Activated CD8-positive, alpha-beta memory T cell treated with anti-CD3 and anti-CD28 coated beads for 24 hours (primary cell): ENCODE measurements at places on chromosomes 5 and 9.
A peak's percentile ranks its signal among the peaks of the same experiment; 100 is the strongest.

GRCh38 chr9:134396258-134396742, 70.0 kb downstream of the RXRA start:
- DNase-seq: peak; percentile 82

GRCh38 chr5:139708434-139708861, 60.3 kb downstream of the CXXC5 start:
- no peak for DNase-seq

- no peak for DNase-seq
These were observed 12.8 kb downstream of the NKD2 start for GRCh38 chr5:1021136-1021968.

DNA sequence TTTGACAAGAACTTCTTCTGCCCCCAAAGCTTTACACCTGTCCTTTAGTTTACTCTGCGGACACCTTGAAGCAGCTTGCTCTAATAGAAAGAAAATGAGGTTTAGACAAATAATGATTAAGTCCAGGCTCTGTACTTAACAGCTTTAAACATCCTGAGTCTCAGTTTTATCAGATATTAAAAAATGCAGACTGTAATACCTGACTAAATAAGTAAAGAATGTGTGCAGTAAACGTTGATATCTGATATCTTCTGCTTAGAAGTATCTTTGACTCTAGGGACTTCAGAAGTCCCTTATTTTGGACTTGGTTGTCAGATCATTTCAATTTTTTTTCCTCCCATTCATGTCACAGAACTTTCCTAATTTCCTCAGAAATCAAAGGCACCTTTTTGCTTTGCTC, 1060.4 kb downstream of the CDH12 start:
- no peak for DNase-seq

DNA sequence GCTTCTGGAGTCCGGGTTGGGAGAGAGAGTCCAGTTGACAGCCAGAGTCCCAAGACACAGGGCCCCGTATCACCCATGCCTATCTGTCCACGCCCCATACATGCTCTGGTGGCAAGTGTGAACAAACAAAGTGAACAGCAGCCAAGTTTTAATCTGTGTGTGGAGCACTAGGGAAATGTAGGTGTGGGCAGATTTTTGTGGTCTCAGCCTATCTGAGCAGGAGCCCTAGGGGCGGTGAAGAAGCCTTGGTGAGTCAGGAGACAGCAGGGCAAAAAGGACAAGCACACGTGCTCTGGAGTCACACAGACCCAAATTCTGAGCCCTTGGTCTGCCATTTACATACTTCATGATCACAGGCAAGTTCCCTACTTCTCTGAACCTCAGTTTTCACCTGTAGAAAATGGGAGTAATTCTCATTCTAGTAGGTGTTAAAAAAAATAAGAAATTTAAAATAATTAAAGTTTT, 23.2 kb downstream of the EGR1 start:
- no peak for DNase-seq

- no peak for DNase-seq
These were observed 233.1 kb upstream of the ANKRD55 start for GRCh38 chr5:56466136-56466816.

GRCh38 chr5:71816307-71816706, 97.2 kb downstream of the CARTPT start:
- DNase-seq: no peak

DNA sequence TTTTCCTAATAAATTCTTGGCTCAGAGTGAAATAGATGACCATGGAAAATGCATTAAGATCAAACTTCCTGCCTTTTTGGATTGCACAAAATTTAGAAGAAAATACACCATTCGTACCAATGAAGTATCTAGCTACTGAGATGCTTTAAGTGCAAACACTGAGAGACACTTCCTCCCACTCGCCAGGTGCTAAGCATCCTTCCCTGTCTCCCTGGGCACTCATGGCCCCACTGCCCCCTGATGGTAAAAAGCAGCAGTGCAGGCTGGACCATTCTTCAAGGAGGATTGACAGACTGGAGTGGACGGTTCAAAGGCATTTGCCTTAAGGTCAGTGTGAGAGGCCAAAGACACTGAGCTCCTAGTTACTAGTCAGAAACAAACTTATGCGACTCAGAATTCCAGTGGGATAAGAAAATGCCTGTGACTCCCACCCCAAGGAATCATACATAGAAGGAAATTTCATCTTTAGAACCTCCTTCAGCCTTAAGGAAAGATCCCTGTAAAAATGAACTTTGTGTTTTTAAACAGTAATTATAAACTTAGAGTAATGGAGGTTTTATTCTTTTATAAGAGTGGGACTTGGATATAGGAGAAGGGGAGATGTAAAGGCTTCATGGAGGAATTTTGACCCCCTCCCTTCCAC, 86.0 kb upstream of the SLC30A5 start:
- peak; percentile 88 for DNase-seq

DNA sequence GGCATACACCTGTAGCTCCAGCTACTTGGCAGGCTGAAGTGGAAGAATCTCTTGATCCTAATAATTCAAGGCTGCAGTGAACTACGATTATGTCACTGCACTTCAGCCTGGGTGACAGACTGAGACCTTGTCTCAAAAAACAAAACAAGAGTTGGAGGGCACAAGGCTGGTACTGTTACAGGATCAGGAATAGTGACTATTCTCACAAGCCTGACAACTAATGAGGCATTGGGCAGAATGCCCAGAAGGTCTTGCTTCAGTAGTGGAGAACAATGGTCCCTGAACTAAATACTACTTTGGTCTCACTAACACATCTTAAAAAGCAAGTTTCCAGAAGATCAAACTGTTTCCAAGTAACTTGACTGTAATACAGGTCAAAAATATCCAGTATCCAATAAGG, 182.9 kb upstream of the RFX3 start:
- DNase-seq: no peak

- no peak for DNase-seq
These were observed 166.2 kb downstream of the PAX5 start for GRCh38 chr9:36867672-36868471.

GRCh38 chr5:54415147-54415546, 40.4 kb upstream of the HSPB3 start:
- DNase-seq: no peak

GRCh38 chr5:96074870-96075269, 113.2 kb upstream of the ELL2 start:
- DNase-seq: no peak

DNA sequence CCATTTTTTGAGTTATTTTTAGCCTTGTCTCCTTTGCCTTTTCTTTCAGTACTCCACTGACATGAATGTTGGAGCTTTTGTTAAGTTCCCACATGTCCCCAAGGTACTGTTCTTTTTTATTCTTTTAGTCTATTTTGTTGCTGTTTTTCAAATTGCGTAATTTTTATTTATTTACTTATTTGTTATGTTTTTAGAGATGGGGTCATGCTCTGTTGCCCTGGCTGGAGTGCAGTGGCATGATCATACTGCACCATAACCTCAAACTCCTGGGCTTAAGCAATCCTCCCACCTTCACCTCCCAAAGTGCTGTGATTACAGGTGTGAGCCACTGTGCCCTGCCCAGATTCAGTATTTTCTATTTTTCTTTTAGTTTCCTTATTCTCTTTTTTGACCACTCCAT, 5.4 kb upstream of the PCDHA1 start:
- no peak for DNase-seq

DNA sequence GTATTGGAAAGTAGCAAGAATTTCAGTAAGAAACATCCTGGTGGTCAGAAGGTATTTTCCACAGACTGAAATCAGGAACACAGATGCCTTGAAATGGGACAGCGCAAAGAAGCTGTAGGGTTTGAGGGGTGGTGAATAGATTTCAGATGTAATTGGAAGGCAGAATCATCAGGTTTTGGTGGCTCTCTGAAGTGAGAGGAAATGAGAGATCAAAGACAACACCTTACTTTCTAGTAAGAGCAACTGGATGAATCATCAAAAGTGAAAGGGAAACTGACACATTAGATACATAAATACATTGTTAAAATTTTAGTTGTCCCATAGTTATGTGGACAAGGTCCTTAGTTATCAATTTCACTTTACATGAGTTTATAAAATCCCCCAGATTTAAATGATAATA, 188.2 kb upstream of the SLC27A6 start:
- DNase-seq: no peak

- no peak for DNase-seq
These were observed 100.5 kb upstream of the PRRC1 start for GRCh38 chr5:127416906-127417305.

- no peak for DNase-seq
These were observed 175.1 kb downstream of the CCDC192 start for GRCh38 chr5:127878174-127878750.

DNA sequence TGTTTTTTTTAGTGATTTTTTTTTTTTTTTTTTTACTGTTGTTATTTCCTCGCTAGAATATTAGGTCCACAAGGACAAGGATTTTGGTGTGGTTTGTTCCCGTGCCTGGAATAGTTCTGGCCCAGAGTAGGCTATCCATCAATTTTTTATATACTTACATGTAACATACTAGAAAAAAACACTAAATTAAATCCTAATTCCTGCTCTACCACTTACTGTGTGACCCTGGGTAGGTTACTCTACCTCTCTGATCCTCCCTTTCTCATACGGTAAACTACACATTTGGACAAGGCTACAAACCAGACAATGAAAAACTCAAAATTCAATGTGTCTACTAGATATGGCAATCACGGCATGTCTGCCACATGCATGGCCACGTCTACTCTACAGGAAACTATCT, 141.3 kb upstream of the ABCA1 start:
- no peak for DNase-seq

GRCh38 chr9:122827761-122828093, 661 bp downstream of the PDCL start:
- no peak for DNase-seq

GRCh38 chr5:168842571-168843205, 263.5 kb upstream of the PANK3 start:
- DNase-seq: no peak

- no peak for DNase-seq
These were observed 71.8 kb upstream of the TTC23L start for GRCh38 chr5:34767180-34767579.

GRCh38 chr5:157476702-157477408, 16.8 kb downstream of the NIPAL4 start:
- DNase-seq: no peak

DNA sequence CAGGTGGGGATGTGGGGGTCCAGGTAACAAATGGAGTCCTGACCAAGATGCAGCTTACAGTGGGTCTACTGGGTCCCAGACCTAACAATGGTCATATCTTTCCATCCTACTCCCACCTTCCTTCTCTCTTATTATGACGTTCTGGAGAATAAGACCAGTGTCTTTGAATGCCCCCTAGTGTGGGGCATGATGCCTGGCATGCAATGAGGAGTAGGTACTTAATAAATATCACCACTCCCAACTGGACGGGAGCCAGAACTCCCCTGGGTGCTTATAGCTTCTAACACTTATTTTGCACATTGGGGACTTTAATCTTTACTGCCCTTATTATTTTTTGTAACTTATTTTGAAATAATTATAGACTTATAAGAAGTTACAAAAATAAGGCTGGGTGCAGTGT, 98.2 kb downstream of the NDFIP1 start:
- no peak for DNase-seq

GRCh38 chr5:10194083-10194482, 55.6 kb downstream of the ATPSCKMT start:
- no peak for DNase-seq

- DNase-seq: no peak
These were observed 29.0 kb upstream of the PSAT1 start for GRCh38 chr9:78267889-78268288.

DNA sequence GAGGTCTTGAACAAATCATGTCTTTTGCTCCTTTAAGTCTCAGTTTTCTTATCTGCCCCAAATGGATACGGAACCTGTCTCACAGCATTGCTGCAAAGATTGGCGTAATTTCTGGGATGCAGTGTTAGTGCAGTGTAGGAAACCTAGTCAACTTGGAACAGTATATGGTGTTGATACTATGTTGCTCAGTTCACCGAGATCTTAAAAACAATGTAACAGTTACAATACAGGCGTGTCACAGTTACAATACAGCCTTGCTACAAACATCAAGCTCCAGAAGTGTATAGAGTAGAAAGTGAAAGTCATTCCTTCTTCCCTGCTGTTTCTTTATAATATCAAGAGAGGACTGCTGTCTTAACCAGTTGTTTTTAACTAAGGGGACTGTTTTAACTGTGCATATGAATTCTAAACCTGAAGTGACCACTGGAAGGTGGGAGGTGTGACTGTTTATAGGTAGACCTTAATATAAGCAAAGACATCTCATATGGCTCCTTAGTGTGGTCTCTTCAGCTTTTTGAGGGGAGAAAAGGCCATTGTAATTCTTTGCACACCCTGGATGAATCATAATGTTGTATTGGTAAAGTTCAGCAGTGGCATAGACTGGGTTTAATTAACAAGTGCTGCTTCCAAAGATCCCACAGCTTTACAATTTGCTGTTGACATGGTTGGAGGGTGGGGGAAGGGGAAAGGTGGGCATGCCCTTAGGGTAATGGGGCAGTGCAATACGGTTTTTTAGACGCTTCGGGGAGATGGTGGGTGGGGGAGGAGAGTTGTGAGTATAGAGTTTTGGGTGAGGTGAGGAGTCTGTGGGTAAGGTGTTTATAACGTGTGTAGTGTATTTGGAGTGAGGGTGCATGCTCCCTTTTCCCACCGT, 12.9 kb downstream of the PRRC2B start:
- no peak for DNase-seq

DNA sequence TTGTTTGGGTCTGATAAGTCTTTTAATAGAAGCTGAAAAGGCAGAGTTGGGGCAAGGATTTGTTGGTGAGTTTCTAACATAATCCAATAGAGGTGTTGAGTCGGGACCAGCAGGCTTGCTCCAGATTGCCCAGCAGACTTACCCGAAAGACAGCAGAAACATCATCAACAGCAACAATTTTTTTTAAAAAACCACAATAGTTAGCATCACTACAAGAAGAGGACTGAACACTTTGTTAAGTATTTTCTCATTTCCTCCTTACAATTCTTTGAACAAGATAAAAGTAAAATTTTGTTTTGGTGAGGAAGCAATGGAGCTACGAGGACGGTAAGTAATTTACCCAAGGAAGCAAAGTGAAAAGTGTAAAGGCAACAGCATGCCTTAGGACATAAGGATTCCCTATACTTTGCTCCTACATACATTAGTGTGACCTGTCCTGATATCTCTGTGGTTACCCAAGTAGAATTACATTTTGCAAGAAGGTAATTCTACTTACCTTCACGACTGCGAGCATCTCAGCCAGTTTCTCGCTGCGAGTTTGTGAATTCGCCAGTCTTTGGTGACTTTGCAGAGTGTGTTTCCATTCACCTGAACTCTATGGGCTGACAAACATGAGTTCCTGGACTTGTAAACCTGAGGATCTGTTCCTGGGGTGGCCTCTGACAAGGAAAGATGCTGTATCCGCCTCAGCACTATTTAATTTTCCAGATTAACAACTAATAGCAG, 13.2 kb downstream of the ITK start:
- no peak for DNase-seq

- no peak for DNase-seq
These were observed 361.5 kb upstream of the CDH10 start for GRCh38 chr5:25006237-25006636.

GRCh38 chr9:107744873-107745272, 255.3 kb upstream of the KLF4 start:
- no peak for DNase-seq

DNA sequence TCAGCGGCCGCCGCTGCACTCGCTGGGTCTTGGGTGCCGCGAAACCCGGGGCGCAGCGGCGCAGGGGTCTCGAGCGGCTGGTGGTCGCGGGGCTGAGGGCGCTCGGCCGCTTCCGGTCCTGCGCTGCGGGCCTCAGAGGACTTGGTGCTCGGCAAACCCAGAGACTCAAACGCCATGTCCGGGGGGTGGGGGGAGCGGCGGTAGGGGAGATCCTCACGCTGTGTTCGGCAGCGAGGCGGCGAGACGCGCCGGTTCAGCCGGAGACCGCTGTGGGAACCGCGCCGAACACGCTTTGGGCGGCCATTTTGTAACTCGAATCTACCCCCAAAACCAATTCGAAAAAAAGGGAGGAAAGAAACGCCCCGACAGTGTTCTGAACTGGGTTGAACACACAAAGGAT, 317.5 kb upstream of the CDH18 start:
- DNase-seq: no peak
